Kidney tubule cell (primary cell): ENCODE measurements at places on chromosomes 12 and 14.

- DNase-seq = no peak
Observed at GRCh38 chr12:17478908-17479673, 610.9 kb downstream of the RERGL start.

GRCh38 chr12:52404951-52405350 lies 1.2 kb downstream of the KRT82 start:
- no peak for DNase-seq

DNA sequence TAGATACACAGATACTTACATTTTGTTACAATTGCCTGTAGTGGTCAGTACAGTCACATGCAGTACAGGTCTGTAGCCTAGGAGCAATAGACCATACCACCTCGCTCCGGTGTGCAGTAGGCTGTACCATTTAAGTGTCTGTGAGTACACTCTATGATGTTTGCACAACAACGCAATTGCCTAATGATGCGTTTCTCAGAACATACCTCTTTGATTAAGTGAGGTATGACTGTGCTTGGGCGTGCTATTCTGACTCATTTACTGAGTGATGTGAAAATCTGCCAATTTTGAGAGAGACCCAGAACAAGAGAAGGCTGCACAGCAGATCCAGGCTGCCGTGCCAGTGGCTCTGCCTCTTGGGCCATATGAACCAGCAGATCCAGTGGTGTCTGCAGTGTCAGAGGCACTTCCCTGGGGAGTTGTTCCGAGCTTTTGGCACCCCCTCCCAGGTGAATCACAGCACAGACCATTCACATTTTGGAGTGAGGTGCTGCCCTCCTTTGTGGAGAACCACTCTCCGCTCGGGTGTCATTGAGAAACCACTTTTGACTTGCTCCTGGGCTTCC lies 20.4 kb downstream of the DLK1 start:
- peak; percentile 97 for DNase-seq

GRCh38 chr14:38950676-38951075 lies 152.4 kb downstream of the SEC23A start:
- DNase-seq = no peak

DNA sequence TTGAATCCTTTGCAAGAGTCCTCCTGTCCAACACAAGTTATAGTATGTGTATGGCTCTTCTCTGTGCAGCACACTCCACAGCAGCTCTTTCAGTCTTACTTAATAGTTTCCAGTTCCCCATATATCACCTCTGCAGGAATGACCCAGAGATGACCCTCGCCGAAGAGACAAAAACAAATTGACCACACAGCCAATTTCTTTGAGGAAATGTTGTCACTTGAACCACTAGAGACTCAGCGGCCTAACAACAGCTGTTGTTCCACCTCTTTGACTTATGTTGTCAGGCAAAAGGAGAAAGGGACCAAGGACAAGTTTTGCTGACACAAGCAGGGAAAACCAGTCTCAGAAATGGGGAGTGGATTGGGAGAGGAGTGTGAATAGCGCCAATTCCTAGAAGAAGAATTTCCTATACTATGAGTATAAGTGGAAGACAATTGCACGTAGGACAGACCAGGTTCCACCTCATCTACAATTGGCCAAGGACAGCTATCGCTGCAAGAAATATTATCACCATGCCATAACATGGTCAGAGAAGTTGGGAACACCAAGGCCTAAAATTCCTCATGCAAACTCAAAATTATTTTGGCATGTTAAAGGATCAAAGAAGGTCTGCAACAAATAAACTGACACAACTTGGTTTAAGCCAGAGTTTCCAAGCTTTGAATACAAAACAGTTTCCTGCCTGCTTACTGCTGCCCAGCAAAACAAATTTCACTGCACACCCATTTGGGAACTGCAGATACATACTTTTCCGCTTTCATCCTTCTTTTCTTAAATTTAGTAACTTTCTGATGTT lies 41.7 kb upstream of the ITPR2 start:
- no peak for DNase-seq

GRCh38 chr12:69068448-69068847 lies 135.5 kb upstream of the CPM start:
- peak; percentile 99 for DNase-seq

- no peak for DNase-seq
Observed at GRCh38 chr12:130655010-130655409, 61.1 kb downstream of the RIMBP2 start.

- peak; percentile 73 for DNase-seq
Observed at GRCh38 chr14:92553438-92553837, 39.9 kb downstream of the RIN3 start.

DNA sequence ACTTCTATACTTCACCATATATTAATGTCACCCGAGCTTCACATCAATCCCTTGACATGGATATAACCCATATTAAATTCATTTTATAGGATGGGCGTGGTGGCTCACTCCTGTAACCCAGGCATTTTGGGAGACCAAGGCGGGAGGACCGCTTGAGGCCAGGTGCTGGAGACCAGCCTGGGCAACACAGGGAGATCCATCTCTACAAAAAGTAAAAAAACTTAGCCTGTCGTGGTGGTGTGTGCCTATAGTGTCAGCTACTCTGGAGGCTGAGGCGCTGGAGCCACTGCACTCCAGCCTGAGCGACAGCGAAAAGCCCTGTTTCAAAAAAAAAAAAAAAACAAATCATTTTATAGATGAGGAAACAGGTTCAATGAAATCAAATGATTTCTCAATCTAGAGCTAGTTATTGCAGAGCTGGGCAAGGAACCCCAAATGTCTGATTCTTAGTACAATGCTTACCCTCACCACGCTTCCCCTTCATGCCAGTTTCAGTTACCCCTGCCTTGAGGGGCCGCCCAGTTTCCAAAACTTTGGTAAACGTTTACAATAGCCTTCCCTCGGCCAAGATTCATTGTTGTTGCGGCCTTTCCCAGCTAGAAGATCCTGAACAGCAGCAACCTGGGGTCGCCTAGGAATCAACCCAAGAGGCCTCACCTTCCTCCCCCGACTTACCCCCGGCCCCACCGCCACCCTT lies 751 bp downstream of the PSMB5 start:
- DNase-seq = no peak

GRCh38 chr12:76091246-76091754 lies 6.8 kb upstream of the NAP1L1 start:
- DNase-seq = no peak

DNA sequence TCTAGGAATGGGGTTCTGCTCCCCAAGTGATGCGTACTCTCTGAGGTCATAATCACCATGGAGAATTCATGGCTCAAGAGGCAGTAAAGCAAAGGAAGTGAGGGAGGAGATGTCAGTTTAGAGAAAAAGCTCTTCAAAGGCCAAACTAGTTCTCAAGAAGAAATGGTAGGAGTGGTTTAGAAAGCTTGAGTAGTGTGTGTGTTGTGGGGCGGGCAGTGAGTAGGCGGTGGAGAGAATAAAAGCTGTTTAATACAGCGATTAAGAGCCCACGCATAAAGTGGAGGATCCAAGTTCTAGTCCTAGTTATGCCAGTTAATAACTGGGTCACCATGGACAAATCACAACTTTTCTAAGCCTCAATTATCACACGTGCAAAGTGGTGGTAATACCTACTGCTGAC lies 55.6 kb downstream of the PTPN21 start:
- no peak for DNase-seq

DNA sequence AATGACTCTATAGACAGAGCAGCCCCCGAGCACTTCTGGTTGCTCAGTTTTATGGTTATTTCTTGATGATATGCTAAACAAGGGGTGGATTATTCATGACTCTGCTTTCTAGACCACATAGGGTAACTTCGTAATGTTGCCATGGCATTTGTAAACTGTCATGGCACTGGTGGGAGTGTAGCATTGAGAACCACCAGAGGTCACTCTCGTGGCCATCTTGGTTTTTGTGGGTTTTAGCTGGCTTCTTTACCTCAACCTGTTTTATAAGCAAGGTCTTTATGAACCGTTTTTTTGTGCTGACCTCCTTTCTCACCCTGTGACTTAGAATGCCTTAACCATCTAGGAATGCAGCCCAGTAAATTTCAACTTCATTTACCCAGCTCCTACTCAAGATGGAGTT lies 1036.2 kb upstream of the FLRT2 start:
- DNase-seq = no peak

GRCh38 chr12:117494833-117495655 lies 133.6 kb upstream of the NOS1 start:
- peak; percentile 21 for DNase-seq

DNA sequence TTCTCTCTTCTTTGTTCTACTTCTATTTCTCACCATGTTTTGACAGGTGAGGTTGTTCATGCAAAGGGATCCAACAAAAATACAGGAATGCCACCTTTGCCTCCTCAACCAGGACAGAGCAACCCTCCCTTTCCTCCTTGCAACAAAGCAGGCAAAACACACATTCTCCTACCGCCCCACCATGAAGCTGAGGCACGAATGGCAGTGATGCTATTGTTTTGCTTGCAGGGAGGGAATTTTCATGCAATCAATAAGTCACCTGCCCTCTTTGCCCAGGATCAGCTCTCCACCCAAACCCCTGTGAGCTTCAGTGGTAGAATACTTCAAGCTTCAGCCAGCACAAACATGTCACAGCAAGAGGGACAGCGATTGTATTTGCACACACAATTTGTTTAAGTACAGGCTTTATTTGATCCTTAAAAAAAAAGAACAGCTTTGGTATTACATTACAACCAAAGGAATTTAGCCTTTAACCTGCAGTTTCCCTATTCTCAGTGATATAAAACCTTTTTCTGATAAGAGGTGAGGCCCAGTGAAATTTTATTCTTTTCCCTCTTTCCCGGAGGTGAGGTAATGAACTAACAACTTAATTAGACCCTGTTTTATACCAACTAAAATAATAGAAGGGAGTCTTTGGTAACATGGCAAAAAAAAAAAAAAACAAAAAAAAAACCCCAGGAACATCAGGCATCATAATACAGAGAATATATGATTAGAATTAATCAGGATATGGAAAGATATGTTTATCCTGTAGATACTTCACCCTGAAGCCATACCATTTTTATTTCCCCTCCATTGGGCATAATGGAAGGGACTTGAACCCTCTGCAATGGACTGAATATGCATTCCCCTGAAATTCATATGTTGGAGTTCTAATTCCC lies 87.0 kb upstream of the EEA1 start:
- DNase-seq = no peak

- DNase-seq = no peak
Observed at GRCh38 chr14:65872536-65872935, 460.0 kb downstream of the FUT8 start.

DNA sequence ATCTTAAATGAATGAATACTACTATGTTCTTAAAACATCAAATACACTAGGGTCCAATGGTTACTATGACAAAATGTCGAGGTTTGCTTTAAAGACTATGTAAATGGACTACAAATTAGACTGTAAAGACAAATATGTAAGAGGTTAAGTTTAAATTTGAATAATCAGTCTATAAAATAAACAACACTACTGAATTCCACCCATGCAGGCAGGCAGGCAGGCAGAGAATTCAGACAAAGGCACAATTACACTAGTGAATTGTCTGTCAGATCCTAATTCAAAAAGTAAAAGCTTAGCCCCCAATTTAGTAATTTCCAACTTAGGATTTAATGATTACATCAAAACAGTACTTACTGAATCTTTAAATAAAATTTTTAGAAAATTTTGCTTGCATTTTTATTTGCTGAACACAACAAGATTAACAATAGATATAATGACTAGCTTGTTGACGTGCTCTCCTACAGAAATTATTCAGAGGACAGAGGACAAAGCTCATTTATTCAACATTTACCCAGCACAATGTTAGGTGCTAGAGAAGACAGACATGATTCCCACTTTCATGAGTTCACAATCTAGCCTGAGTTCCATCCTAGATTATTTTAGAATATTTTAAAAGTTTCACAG lies 97.4 kb downstream of the CDK17 start:
- no peak for DNase-seq

GRCh38 chr12:50926415-50926814 lies 25.9 kb upstream of the HIGD1C start:
- DNase-seq = no peak

GRCh38 chr12:64810831-64811230 lies 13.6 kb upstream of the TBC1D30 start:
- DNase-seq = peak; percentile 30

GRCh38 chr12:104764225-104765091 lies 193.6 kb downstream of the SLC41A2 start:
- DNase-seq = no peak

DNA sequence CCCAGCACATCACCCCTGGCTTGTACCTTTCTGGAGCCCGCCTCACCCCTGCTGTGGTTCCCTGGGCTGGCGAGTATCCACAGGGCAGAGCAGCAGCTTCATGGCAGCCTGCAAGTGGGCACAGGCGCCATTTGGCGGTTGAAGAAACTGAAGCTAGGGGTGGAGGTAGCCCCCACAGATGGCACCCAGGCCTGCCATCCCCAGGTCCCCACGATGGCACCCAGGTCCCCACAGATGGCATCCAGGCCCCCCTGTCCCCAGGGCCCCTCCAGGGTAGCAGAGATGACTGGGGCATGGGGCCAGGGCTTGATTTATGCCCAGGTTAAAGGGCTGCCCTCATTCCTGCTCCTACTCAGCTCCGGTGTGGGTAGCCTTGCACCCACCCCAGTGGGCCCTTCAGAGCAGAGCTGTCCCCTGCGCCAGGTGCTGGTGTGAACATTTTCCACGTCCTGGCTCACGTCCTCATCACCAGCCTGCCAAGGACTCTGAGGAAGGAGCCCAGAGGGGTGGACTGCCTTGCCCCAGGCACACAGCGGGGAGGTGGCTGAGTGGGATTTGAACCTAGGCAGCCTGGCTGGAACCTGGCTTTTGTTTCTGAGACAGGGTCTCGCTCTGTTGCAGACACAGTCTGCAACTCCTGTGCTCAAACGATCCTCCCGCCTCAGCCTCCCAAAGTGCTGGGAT lies 8.7 kb downstream of the MMP17 start:
- no peak for DNase-seq

GRCh38 chr12:86170051-86170450 lies 86.1 kb downstream of the MGAT4C start:
- DNase-seq = no peak

- no peak for DNase-seq
Observed at GRCh38 chr12:4044736-4045730, 171.8 kb upstream of the PARP11 start.

DNA sequence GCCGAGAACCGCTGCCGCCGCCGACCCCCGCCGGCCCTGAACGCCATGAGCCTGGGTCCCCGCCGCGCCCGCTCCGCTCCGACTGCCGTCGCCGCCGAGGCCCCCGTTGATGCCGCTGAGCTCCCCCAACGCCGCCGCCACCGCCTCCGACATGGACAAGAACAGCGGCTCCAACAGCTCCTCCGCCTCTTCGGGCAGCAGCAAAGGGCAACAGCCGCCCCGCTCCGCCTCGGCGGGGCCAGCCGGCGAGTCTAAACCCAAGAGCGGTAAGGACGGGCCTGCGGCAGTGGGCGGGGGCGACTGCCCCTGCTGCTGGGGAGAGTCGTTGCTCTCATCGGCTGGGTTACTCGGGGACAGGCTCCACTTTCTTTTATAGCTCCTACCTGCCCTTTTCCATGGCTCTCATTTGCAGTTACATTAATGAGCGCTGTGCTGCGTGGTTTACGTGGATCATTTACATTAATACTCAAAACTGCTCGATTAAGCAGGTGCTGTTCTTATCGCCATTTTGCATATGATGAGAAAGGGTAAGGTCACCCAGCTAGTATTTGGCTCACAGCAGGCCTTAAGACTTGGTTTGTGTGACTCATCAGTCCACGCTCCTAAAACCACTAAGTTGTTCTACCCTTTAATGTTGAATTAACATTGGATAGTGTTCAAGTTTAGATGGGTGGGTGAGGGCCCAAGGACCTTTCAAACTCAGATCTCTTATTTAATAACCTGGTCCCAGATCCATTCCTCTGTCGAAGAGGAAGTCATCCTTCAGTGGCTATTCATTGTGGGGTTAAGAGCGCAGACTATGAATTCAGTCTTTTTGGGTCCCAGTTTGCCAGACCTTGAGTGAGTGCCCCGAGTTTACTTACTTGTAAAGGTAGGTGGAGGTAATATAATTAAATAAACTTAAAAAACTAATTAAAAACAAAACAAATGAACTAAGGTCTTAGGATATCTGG lies 823 bp downstream of the RNF10 start:
- peak; percentile 79 for DNase-seq
